ENCODE measurements at places on chromosomes 4 and X. TPM values are rescaled to one million over a fixed set of nuclear protein-coding genes. Genes with fewer than 3 reads are reported as not detected.

Gene SH2D1A
- 0.41 TPM for total RNA-seq

Gene FRMD7
- 0.82 TPM for total RNA-seq

Gene PNMA6F
- total RNA-seq, result not detected

Gene APOO
- 17.0 TPM for total RNA-seq

Gene HPSE
- 1.0 TPM for total RNA-seq

Gene AVPR2
- total RNA-seq, result 1.7 TPM

Gene SSX4B
- total RNA-seq, result not detected

Gene GABRB1
- total RNA-seq, result not detected

Gene GK
- total RNA-seq, result 8.6 TPM

Gene RNF128
- total RNA-seq, result 4.4 TPM

Gene PRRG1
- 16.0 TPM for total RNA-seq

Gene CASP3
- 54.6 TPM for total RNA-seq

Gene PAGE4
- total RNA-seq, result not detected

Gene COL4A6
- 5.4 TPM for total RNA-seq

GRCh38 chr4:87843936-87844335 lies 11.2 kb downstream of the MEPE start:
- peak; percentile 38 for DNase-seq

GRCh38 chrX:119549327-119550016 lies 15.7 kb downstream of the STEEP1 start:
- no peak for DNase-seq

- DNase-seq, result no peak
Observed at GRCh38 chrX:19005909-19006308, 22.0 kb upstream of the PHKA2 start.

DNA sequence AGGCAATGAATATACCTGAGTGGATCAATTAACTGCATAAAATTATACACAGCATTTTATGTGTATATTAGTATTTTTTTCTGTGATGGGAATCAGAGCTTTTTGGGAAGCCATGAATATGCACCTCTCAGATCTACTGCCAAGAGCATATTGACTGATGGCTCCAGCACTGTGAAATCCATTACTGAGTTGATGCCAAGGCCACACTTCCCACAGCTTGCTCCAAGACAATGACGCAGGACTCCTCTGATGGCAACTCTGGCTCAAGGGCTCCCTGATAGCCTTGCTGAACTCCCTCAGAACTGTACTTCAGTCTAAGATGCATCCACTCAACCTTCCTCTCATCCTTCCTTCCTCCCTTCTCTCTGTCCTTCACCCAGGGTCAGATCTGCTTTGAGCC lies 82.7 kb downstream of the OTC start:
- peak; percentile 31 for DNase-seq

- no peak for DNase-seq
Observed at GRCh38 chr4:43742083-43742482, 706.5 kb downstream of the KCTD8 start.

- DNase-seq, result no peak
Observed at GRCh38 chr4:4984186-4984585, 35.1 kb downstream of the CYTL1 start.

DNA sequence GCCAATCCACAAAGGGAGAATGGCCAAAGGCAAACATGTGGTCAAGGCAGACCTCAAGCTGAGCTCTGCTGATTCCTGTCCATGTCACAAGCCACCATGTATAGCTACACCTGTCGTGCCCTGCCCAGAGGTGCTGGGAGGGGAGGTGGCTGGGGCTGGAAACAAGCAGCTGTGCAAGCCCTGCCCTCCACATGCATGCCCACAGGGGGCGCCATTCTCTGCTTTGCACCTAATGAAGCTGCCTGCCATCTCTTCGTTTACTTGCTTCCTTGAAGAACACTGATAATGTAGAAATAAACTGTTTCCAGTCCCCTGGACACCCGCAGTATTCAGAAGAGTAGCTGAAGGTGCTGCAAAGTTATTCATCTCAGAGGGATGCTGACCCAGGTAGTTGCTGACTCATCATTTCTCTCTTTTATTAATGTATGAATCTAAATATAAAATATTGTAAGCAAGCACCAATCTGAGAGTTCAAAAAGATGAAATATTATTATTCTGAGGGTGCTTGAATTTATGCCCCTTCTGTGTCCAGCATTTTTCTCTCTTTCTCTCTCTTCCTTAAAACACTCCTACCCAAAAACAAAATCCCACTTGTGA lies 278.6 kb downstream of the ADGRA3 start:
- no peak for DNase-seq

- no peak for DNase-seq
Observed at GRCh38 chr4:175787948-175788347, 24.1 kb downstream of the GPM6A start.

DNA sequence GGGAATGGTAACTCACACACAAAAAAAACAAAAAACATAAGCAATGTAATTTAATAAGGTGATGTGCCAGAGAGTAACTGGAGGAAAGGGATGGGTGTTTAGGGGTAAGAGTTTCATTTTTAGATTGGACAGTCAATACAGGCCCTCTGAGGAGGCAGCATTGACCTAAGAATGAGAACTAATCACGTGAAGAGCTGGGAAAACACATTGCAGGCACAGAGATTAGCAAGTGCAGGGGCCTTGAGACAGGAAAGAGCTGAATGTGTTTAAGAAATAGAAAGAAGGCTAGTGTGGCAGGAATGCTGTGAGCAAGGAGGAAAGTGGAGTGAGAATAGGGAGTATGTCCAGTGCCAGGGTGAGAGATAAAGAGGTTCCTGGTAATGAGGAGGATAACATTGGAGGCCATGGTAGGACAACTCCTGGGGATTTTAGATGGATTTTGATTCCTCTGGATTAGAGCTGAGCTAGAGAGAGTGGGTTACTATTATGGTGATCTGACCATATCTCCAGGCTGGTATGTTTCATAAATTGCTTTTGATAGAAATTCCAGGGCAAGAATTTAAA lies 17.6 kb downstream of the PDLIM5 start:
- DNase-seq, result no peak

DNA sequence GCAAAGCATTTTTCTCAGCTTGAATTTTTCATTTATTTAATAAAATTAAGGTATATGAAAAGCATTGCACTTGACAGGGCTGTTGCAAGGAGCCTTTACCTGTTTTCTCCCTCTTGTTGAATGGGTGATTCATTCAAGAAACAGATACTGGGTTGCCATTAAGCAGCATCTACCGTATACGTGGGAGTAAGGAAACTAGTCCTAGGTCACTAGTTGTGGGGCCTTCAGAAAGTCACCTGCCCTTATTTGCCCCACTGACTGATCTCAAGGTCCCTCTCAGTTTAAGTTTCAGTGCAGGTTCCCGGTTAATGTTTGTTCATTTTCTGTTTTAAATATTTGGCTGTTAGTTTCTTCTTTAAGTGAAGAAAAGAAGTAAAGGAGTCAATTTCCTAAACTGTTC lies 34.0 kb downstream of the LHFPL1 start:
- no peak for DNase-seq

DNA sequence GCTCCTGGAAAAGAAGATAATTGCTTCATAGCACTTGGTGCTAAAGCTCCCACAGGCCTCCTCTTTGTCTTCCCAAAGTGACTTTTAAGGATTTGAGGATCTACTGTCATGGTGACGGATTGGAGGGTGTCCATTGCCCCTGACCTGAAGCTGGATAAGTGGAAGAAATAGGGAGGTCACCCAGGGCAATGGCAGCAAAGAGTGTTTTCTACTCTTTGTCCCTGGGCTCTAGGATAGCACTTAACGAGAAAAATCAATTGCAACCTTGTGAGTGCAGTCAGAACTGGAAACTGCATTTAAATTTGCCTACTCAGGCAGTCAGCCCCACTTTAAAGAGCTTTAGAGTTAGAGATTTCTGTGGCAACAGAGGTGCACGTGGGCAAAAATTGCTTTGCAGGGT lies 43.7 kb upstream of the XK start:
- DNase-seq, result no peak

GRCh38 chrX:42117318-42117717 lies 194.0 kb upstream of the CASK start:
- no peak for DNase-seq

GRCh38 chr4:123200051-123200940 lies 196.3 kb upstream of the SPRY1 start:
- DNase-seq, result peak; percentile 40

- no peak for DNase-seq
Observed at GRCh38 chr4:38587106-38587505, 76.9 kb upstream of the KLF3 start.

- DNase-seq, result no peak
Observed at GRCh38 chr4:3335385-3335784, 42.6 kb downstream of the RGS12 start.

DNA sequence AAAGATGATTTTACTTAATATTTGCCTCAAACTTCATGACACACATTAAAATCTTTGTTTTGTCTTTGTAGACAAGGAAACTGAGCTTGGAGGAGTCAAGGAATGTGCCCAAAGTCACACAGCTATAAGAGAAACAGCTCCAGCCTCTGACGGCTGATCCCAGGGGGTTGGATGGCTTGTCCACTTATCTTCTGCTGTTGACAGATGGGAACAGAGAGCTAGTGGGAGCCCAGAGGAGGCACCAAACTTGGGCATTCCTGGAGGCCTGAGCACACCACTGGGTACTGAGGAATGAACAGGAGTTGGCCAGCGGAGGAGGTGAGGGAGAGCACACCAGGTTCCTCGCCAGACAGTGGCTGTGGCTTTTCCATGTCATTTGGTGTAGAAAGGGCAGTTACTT lies 56.4 kb upstream of the GPR78 start:
- DNase-seq, result no peak
